Stimulated activated CD8-positive, alpha-beta memory T cell treated with anti-CD3 and anti-CD28 coated beads, Interleukin-4, amount 100 ng/mL, for 1 hour (primary cell): ENCODE measurements at places on chromosomes 3 and 15.

DNA sequence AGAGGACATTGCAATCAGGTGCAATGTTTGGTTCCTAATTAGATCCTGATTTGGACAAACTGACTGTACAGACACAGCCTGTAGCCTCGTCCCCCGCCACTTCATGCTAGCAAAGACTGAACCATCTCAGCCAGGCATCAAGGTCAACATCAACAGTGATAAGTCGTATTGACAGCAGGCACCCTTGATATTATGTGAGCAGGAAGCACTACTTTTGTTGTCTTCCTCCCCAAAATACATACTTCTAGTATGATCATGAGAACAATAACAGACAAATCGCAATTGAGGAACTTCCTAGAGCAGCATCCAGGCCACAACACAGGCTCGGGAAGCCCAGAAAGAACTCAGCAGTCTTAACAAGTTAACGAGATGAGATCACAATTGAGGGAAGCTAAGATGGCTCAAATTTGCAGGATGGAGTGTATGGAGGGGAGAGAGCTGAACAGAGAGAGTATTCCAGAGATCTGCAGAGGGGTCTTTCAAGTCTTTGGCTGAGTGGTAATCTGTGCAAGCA is 20.4 kb downstream of the TGM5 start:
- DNase-seq = no peak

DNA sequence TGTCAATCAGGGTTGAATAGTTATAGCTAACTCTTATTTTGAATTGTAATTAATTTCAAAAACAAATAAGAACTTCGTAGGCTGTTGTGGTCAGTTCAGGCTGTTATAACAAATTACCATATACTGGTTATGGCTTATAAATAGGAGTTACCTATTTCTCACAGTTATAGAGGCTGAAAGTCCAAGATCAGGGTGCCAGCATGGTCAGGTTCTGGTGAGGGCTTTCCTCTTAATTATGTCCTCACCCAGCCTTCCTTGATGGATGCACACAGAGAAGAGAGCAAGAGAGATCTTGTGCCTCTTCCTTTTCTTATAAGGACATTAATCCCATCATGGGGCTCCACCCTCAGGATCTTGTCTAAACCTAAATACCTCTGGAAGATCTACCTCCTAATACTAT is 265.9 kb upstream of the SUCLG2 start:
- no peak for DNase-seq

GRCh38 chr3:141227752-141228151 is 3.9 kb upstream of the PXYLP1 start:
- DNase-seq = no peak

DNA sequence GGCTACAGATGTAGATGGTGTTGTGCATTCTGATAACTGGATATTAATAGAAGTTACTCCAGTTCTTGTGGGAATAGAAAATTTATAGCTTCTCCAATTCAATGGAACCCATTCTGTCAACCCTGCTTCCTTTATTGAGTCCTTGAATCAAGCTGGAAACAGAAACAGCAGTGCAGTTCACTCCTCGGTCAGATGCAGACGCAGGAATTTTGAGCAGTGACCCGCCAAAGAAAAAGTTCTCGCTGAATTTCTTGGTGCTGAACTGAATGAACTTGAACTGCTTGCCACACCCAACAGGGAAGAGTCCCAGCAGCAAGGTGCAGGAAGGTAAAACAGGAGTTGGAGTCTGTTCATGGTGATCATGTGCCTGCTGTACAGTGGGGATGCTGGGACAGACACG is 10.3 kb downstream of the HRH1 start:
- no peak for DNase-seq

DNA sequence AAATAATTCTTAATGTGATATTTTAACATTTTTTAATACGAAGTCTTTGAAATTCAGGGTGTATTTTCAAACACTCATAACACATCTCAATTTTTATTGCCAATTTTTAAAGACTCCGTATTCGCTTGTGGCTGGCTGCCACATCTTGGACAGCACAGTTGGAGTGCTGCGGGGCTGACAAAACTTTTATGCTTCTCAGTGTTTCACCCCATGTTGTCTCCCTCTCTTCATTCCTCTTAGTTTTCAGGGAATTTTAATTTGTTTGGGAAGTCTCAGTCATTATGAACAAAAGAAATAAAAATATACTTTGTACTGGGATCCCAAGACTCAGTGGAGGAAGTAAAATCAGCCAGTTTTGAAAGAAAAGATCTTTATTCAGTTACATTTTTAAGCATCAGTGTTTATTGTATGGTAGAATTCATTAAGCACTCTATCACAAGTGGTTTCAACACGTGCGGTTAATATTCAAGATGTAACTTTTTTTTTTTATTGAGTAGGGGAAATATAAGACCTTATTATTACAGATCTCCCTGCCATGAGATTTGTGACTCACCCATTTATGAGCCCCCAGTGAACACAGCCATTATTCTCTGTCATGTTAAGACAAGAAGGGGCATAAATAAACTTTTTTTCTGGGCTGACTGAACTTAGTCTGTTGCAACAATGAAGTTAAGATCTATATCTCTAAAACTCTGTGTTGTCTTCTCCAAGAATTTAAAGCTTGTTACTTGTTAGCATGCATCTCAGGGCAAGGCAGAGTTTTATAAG is 26.8 kb downstream of the KAT2B start:
- DNase-seq = no peak

GRCh38 chr15:53401503-53401902 is 358.0 kb downstream of the WDR72 start:
- no peak for DNase-seq

DNA sequence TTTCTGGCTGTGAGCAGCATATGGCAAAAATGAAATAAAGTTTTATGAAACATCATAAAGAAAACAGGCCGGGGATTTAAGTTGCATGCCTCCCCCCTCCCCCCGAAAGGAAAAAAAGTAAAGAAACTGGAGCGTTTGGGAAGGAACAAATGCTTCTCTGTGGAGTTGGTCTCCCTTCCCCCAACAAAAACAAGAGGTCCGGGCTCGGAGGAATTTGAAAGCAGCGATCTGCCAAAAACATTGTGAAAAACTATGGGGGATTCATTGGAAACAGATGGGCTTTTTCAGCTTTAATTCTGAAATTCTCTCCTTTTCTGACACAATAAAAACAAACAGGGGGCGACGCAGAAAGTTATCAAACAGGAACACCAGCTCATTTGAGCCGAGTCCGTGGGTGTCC is 17.0 kb downstream of the RGMA start:
- DNase-seq = no peak

DNA sequence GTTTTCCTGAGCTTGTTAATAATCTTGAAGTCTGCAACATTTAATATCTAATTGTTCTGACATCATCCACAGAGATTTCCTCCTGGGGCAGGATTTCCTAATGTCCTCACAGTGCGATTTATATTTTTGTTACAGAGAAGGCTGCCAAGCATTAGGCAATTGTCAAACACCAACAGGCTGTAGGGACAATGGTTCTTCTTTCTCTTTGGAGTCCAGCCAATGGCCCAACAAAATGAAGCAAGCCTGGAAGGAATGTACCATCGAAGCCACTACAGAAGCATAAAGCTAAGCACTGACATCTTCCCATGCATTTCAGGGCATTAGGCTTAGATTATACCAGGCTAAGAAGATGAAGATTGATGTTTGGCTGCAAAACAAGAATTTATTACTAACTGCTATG is 173.0 kb upstream of the FRMD4B start:
- no peak for DNase-seq

DNA sequence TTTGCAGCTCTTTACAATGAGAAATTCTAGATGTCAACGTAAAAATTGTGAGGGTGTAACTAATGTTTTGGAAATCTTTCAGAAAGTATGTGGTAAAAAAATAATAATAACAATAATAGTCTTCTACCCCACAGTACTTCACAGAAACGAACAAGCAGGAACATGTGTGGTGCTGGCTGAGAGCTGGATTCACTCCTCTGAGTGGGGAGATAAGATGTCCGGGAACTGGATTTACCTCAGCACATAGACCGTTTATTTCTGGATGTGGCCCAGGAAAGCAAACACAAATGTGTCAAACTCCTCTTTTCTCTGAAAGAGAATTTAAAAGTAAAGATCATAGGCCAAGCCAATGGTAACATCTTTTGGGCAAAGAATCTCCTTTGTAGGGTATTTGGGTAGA is 103.4 kb downstream of the SLC49A4 start:
- no peak for DNase-seq

- DNase-seq = no peak
These were observed 352 bp downstream of the CHRD start for GRCh38 chr3:184380185-184380626.

GRCh38 chr3:90054311-90054710 is 946.9 kb downstream of the EPHA3 start:
- DNase-seq = no peak

GRCh38 chr3:112848196-112848595 is 1.5 kb upstream of the CD200R1L start:
- no peak for DNase-seq

- no peak for DNase-seq
These were observed 8.2 kb downstream of the CDC25A start for GRCh38 chr3:48180021-48180420.

GRCh38 chr3:126109880-126110235 is 25.9 kb upstream of the SLC41A3 start:
- DNase-seq = no peak

- DNase-seq = no peak
These were observed 3.7 kb upstream of the CPA3 start for GRCh38 chr3:148861277-148861869.

- DNase-seq = no peak
These were observed 43.0 kb upstream of the KY start for GRCh38 chr3:134693804-134694203.

DNA sequence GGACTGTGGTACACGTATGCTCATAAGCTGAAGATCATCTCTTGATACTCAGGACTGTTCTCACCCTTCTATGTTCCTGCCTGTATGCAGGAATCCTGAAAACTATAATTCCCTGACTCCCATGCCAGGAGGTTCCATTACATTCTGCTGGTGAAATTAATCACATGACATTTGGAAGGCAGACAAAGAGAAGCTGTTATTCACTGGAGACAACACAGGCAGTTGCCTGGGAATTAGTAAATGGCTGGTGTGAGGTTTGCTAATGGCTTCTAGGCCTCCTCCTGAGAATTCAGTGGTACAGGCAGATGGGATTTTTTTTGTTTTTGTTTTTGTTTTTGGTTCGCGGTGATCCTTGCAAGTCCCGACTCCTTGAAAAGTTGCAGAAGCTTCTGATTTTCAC is 91.4 kb downstream of the CTNNB1 start:
- no peak for DNase-seq

- no peak for DNase-seq
These were observed 26.9 kb upstream of the GOLGA8B start for GRCh38 chr15:34610354-34610753.
